ENCODE measurements at places on chromosomes 3 and 15.
A peak's percentile ranks its signal among the peaks of the same experiment; 100 is the strongest.

GRCh38 chr3:71584394-71585011, 975 bp upstream of the FOXP1 start:
- no peak for DNase-seq

DNA sequence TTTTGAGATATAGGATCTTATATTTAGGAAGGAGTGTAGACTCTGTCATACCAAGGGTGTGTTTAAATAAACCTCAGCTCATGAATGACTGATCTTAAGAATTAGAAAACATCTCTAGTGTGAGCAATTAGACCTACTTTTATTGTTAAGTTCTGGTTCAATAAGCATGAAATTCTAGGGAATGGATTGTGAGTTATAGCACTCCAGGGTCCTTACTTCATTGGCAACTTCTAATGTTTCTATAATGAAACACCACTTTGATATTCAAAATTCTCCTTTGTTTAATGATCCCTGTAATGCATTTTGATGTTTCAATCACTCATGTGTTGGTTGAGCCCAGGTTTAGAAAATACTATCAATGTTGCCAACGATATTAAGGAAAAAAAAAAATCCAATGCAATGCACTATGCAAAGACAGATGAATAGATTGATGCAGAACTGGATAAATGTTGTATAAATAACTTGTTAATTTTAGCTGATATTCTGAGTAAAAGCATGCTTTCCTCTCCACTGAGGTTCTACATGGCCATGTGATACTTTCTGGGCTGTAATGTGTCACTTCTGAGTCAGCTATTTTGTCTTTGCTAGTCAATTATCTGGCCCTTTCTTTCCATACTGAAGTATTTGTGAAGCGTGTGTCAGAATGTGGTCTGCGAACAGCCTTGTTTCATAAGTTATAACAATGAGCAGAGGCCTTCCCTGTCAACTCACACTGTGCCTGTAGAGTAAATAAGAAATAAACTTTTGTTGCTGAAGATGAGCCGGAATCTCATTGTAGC, 1035.9 kb downstream of the PLOD2 start:
- no peak for DNase-seq

GRCh38 chr3:172070269-172070668, 30.9 kb downstream of the FNDC3B start:
- no peak for DNase-seq

- DNase-seq, result no peak
These were observed 1.2 kb upstream of the ITIH4 start for GRCh38 chr3:52831500-52832301.

DNA sequence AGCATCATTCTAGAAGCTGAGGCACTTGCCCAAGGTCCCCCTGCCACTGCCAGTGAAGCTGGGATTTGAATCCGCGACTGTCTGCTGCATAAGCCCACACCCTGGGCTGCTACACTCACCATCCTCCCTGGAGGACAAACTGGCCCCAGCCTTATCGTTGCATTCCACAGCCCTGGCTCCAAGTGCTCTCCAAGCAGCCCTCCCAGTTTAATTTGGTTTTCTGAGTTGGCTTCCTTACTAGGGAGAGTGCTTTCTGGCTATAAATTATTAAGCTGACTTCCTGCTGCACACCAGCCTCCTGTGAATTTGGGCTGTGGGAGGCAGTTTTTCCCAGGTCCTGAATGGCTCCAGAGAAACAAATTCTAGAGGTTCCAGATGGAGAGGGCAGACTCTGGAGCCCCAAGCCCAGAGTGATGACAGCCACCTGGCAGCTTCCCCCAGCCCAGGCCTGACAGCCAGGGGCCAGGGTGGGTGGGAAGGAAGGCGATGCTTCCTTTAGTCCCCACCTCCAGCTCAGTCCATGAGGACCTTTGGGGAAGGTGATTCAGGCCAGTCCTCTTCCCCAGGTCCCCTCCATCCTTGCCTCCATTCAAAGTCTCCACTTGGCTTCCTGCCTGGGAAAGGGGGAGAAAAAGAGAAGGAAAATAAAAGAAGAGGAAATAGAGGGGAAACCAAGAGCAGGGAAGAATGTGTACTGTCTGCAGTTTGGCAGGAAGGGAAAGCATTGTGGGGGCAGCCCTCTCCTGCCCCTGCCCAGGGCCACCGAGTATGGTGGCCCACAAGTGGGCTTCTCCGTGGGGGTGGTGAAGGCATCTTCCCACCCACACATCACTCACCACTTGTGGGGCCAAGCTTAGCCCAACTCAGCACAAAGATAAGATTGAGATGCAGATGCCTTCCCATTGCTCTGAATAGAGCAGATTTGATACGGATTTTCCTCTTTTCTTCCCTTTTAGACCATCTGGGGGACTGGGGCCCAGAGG, 69.6 kb downstream of the SEMA5B start:
- DNase-seq, result no peak

DNA sequence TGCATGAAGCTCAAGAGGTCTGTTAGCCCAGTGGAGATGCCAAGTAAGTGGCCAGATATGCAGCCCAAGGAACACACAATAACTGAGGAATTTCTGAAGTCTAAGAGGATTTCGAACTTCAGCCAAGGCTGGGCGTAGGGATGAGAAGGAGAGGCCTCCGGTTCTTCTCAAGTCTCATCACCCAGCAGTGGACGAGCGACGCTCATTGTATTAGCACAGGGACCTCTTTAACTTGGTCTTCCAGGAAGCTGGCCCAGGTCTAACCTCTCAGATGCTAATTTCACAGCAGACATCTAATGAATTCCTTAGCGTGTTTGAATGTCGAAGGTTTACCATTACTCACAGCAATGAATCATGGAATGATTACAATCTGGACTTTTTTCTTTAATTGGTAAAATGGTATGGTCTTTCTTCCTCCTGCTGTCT, 85.0 kb downstream of the HES1 start:
- no peak for DNase-seq

DNA sequence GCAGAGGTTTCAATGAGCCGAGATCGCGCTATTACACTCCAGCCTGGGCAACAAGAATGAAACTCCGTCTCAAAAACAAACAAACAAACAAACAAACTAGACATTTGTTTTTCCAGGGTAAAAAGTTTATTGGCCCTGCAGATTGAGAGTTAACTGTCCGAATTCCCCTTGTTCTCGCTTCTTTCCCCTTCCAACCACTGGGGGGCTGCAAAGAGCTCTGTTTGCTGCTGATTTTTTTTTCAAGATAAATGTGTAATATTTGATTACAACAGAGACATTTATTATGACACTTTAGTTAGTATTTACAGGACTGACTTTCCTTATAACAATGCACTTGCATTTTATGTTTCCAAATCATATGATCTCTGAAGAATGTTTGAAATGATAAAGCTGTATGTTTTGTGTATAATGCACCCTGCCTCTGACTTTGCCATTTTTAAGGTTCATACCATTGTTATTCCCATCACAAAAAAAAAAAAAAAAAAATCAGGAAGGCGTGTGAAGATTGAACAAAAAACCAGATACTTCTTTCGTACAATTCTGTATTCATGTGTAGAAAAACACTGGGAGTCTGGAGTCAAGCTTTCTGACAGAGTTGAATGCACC, 2.8 kb downstream of the CLSTN2 start:
- peak; percentile 18 for DNase-seq

DNA sequence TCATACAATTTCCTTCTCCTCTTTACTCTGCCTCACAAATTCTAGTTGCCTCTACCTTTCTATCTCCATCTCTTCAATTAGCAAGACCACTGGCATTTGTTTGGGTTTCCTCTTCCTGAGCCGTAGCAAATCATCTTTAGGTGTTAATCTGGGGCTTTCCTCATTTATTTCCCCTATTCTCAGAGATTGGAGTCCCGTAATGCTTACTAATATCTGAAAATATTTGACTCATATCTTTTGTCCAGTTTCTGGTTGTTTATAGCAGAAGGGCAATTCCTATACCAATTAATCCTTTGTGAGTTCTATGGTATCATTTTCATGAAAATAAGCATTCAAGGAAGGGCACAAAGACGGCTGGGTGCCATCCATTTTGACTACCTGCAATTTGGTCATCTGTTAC, 103.7 kb downstream of the NR2E3 start:
- DNase-seq, result no peak

- DNase-seq, result no peak
These were observed 78.8 kb upstream of the BOC start for GRCh38 chr3:113132571-113132996.

GRCh38 chr3:129317014-129317771, 38.5 kb downstream of the HMCES start:
- DNase-seq, result peak; percentile 31

GRCh38 chr15:63060699-63061098, 18.2 kb downstream of the TPM1 start:
- DNase-seq, result no peak

GRCh38 chr3:23153436-23153835, 49.7 kb upstream of the UBE2E2 start:
- DNase-seq, result no peak

GRCh38 chr3:191217301-191217700, 18.3 kb downstream of the OSTN start:
- no peak for DNase-seq

GRCh38 chr3:20141851-20142250, 44.2 kb downstream of the SGO1 start:
- DNase-seq, result no peak

DNA sequence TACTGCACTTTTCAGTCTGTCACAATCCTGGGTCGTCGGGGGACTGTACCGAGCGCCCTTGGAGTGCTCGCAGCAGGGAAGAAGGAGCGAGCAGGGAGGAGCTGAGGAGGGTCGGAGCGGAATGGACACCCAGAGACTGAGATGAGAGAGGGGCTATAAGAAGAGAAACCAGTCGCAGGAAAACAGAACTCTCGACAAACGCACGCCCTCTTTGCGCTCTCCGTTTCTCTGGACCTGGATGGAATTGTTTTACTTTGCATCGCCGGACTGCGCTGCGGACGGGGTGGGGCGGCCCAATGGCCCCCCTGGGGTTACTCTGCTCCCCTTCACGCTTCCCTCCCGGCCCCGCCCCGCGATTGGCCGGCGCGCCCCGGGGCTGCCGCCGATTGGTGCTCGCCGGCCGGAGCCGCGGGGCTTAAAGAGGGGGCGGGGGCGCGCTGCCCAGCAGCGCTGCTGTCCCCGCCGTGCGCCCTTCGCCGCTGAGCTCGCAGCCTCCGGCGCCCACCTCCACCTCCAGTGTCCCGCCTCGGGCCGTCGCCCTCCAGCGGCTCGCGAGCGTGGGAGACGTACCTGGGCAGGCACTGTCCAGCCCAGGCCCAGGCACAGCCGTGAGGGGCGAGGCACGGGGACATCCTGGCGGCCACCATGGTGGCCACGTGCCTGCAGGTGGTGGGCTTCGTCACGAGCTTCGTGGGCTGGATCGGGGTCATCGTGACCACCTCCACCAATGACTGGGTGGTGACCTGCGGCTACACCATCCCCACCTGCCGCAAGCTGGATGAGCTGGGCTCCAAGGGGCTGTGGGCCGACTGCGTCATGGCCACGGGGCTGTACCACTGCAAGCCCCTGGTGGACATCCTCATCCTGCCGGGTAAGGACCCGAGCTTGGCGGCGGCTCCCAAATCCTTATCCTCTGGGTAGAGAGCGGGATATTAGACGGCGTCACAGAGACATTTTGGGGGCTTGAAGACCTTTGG, at the start of gene CLDN11:
Gene CLDN11, plus strand, starts transcription at position 447 of the 977 bp plus-strand sequence. Its CDS starts 199 bp downstream, at position 646.
- peak; percentile 62 for DNase-seq

GRCh38 chr15:80641384-80641783, 53.7 kb upstream of the ABHD17C start:
- DNase-seq, result no peak

GRCh38 chr15:54687628-54688027, 509.1 kb downstream of the RSL24D1 start:
- no peak for DNase-seq

DNA sequence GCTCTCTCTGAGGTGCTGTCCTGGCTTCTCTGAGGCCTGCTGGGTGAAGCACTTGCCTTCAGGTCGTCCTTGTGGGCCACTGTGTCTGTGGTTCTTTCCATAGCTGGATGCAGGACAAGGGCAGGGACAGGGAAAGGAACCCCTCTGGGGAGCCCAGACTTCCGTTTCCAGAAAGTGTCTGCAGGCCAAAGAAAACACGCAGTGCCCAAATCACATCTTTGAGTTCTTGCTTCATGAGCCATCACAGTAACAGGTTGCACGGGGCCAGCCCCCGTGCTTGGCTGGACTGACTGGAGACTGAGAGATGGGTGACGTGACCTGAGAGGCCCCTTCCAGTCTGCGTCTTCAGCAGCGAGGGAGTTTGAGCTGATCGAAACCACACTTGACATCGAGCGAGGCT, 115.8 kb downstream of the GABRG3 start:
- no peak for DNase-seq

DNA sequence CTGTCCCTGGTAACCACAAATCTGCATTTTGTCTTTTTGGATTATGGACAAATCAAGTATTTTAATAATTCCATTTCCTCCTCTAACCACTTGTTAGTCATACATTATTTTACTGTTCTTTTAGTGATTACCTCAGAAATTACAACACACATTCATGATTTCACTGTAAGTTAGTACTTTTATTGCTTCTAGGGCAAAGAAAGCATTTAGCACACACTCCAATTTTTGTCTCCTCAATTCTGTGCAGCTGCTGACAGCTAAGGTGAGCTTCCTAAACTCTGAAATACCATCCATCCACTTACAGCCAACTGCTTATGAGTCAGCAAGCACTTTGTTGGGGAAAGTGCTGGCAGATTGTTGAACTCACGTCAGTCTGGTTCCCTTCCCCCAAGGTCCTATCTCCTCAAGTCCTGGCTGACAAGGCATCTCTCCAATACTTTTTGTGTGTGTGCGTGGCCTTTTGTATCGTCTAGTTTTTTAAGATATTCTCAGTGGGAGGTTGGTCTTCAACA, 49.4 kb upstream of the TNFAIP8L3 start:
- DNase-seq, result no peak

- DNase-seq, result peak; percentile 48
These were observed 923 bp downstream of the SIAH2 start for GRCh38 chr3:150761831-150762661.

DNA sequence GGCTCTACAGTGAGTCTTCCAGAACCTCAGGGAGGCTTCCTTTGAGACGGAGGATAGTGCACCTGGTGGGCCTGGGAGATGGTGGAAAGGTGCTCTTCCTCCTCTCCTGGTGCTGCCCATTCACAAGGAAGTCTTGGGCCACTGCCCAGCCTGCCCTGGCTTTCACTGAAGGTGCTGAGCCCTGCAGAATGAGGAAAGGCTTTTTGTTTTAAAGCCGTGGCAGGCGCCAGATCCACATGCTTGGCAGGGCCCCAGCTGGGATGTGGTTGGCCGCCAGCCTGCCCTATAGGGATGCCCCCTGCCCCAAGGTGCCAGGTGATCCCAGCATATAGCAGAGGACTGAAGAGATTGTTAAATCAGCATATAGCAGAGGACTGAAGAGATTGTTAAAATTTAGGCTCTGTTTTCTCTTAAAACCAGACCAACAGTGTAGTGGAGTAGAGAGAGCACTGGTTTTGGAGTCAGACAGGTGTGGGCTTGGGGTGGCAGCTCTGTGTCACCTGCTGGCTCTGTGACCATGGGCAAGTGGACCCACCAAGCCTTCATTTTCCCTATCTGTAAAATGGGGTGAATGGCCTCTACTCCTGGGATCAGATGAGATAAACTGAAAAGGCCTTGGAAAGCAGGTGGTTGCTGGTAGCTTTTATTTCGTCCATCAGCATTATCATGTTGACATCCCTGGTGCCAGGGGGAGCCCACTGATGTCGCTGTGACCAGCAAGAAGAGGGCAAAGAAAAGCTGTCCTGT, 53.3 kb downstream of the SLC6A6 start:
- DNase-seq, result no peak

- no peak for DNase-seq
These were observed 66.8 kb downstream of the RPL39L start for GRCh38 chr3:187072511-187072910.

- DNase-seq, result no peak
These were observed 458.5 kb downstream of the AGBL1 start for GRCh38 chr15:86538141-86538540.

GRCh38 chr15:70436428-70436827, 326.9 kb downstream of the UACA start:
- DNase-seq, result no peak

GRCh38 chr15:59434481-59434880, 3.5 kb upstream of the FAM81A start:
- DNase-seq, result no peak

All from HuH-7.5 (cell line).